ENCODE measurements at places on chromosomes 6 and 20. TPM values are rescaled to one million over a fixed set of nuclear protein-coding genes. Genes with fewer than 3 reads are reported as not detected.

Gene RAET1E
- total RNA-seq, result not detected

Gene OR12D3
- not detected for total RNA-seq

Gene TULP1
- total RNA-seq, result not detected

Gene ANKRD66
- total RNA-seq, result not detected

Gene SNAI1
- 5.0 TPM for total RNA-seq

Gene GPLD1
- 2.5 TPM for total RNA-seq

Gene SUMO4
- total RNA-seq, result 3.0 TPM

Gene STMND1
- total RNA-seq, result 2.5 TPM

Gene SASH1
- total RNA-seq, result 107 TPM

Gene DDO
- 1.6 TPM for total RNA-seq

Gene LY6G5C
- total RNA-seq, result 1.9 TPM

Gene KIF25
- not detected for total RNA-seq

Gene SENP6
- total RNA-seq, result 189 TPM

Gene HLA-DQA1
- total RNA-seq, result 1.6 TPM

Gene CLPSL2
- total RNA-seq, result not detected

Gene TLDC2
- total RNA-seq, result 1.1 TPM

Gene PERP
- total RNA-seq, result 176 TPM

Gene HMGCLL1
- 6.9 TPM for total RNA-seq

Gene KHDC1L
- not detected for total RNA-seq

Gene SHLD1
- 2.7 TPM for total RNA-seq

Gene PHACTR1
- total RNA-seq, result 5.6 TPM

Gene PRL
- not detected for total RNA-seq

Gene OR2H2
- not detected for total RNA-seq

Gene GLP1R
- total RNA-seq, result not detected

Gene THBD
- 44.2 TPM for total RNA-seq

Gene FOXS1
- total RNA-seq, result 0.98 TPM

Gene HRH3
- total RNA-seq, result not detected

Gene FAM209B
- not detected for total RNA-seq

Gene UST
- 28.8 TPM for total RNA-seq

Gene TPBG
- total RNA-seq, result 73.2 TPM

Gene CMTR1
- total RNA-seq, result 32.4 TPM

Gene TPD52L1
- total RNA-seq, result 81.3 TPM

Gene TFAP2A
- total RNA-seq, result 25.2 TPM

Gene COL10A1
- 0.29 TPM for total RNA-seq

Gene BIRC7
- total RNA-seq, result 0.32 TPM

Gene ABHD16B
- total RNA-seq, result not detected

Gene SERINC1
- 198 TPM for total RNA-seq

Gene SLC12A5
- total RNA-seq, result not detected

Gene ADTRP
- 0.48 TPM for total RNA-seq

Gene AIF1
- 28.2 TPM for total RNA-seq

Gene CNKSR3
- total RNA-seq, result 2.1 TPM

Gene SPATA25
- total RNA-seq, result 3.9 TPM

Gene TRERF1
- 4.1 TPM for total RNA-seq

Gene ADGRG6
- total RNA-seq, result 29.6 TPM

Gene ZNF311
- 0.96 TPM for total RNA-seq

Gene BTN1A1
- not detected for total RNA-seq

Gene CFB
- total RNA-seq, result 177 TPM

Gene AGER
- 1.3 TPM for total RNA-seq

Gene ZNF512B
- total RNA-seq, result 5.8 TPM

Gene IMPG1
- total RNA-seq, result not detected

Gene BANF2
- not detected for total RNA-seq

Gene TFAP2D
- not detected for total RNA-seq

Gene DZANK1
- total RNA-seq, result 6.9 TPM

Gene RSPO4
- not detected for total RNA-seq

Gene MYMX
- total RNA-seq, result 0.88 TPM
